ENCODE measurements at places on chromosomes 6 and 20.

DNA sequence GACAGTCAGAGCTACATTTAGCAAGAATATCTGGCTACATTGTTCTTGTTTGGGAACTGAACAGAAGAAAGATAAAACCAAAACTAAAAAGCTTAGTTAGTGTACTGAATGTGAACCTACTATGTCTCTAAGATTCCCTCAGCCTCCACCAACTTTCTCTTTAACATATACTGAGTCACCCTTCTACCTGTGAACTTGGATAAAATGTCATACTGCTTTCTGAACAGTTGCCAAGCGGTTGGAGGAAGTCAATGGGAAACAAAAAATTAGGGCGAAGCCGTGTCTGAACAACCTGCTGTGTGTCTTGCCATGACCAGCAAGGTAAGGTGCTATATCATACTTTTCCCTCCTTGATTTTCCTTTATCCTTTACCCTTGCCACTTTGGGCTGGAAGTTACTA is 243.5 kb downstream of the BTBD9 start:
- no peak for DNase-seq

GRCh38 chr6:18178960-18179615 is 23.9 kb downstream of the KDM1B start:
- DNase-seq: no peak

DNA sequence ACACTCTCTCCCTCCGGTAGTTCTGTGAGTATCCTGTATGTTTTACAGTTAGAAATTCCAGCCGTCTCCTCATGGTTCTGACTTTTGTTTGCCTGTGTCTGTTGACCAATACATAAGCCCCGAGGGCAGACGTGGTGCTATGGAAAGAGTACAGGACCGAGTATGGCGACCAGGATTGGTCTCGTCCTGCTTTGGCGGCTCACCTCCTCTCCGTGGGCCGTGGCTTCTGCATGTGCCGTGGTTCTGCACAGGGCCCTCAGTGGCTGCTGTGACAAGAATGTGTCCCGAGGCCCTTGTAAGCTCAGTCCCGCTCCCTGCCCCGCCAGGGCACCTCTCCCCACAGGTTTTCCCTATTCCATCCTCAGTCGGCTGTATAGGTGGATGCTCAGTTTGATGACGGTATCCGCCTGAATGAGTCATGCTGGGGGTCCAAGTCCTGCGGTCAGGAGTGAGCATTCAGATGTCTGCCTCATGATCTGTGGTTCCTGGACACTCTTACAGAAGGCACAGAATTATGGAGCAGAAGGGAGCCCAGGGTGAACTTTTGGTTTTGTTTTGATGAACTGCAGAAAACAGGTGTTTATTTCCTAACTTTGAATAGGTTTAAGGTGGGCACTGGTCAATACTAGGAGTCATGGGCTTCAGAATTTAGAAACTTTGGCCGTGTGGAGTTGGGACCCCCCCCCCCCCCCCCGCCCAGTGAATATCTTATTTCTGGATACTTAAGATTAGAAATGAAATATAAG is 1.2 kb downstream of the ARFGAP1 start:
- DNase-seq: no peak

DNA sequence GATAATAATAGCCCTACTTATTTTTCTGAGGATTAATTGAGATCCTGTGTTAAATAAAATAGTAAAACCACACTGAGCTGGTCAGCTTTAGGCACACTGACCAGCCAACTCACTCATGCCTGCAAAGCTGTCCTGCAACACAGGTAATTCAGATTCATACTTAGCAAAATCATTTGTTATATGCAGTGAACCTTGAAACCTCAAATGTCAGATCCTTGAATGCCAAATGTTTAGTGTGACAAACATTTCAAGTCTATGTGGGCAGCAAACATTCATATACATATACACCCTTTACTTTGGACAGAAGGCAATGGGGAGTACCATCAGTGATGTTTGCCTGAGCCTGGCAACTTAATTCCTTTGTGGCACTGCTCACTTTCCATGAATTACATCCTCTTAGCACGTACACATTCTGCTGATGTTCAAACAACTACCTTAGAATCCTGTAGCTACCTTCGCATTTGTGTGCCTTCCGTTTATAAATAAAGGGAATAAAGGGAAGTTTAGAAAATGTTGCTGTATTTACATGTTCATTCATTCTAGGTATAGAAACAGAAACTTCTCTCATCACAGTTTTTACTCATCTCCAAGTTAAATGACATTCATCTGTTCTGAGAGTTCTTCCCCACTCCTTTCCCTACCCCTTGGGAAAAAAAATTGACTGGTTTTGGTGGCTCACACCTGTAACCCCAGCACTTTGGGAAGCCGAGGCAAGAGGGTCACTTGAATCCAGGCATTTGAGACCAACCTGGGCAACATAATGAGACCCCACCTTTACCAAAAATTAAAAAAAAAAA is 140.8 kb downstream of the ZFAND3 start:
- DNase-seq: no peak

GRCh38 chr6:82277686-82278085 is 30.1 kb upstream of the IBTK start:
- DNase-seq: no peak

Data from NCI-H2081 treated with DMSO at 0.1 percent for 48 hours (cell line).